ENCODE measurements at places on chromosomes 1 and 21.

DNA sequence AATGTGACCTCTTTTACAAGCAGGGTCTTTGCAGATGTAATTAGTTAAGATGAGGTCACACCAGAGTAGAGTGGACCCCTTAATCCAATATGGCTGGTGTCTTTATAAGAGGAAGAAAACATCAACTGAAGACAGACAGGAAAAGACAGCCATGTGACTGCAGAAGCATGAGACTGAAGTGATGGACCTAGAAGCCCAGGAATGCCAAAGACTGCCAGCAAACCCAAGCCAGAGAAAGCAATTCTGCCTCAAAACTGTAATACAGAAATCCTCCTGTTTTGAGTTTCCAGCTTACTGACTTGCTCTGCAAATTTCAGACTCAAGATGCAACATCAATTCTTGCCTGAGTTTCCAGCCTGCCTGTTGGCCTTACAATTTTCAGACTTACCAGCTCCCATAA is 17.3 kb downstream of the ENAH start:
- DNase-seq: no peak

DNA sequence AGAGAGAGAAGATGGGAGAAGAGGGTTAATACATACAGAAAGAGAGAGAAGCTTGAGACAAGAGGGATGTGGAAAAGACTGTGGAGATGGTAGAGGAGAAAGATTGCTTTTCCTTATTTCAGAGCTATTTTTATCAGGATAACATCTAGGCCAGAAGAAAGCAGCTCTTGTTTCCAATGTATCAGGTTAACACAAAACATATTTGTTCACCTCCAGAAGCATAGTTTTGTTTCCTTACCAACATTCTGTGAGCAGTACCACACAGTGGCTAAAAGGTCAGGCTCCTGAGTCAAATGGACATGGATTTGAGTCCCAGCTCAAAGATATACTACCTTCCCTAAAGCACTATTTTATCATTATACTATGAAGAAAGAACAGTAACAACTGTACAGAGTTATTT is 185.5 kb downstream of the DUSP10 start:
- DNase-seq: no peak

DNA sequence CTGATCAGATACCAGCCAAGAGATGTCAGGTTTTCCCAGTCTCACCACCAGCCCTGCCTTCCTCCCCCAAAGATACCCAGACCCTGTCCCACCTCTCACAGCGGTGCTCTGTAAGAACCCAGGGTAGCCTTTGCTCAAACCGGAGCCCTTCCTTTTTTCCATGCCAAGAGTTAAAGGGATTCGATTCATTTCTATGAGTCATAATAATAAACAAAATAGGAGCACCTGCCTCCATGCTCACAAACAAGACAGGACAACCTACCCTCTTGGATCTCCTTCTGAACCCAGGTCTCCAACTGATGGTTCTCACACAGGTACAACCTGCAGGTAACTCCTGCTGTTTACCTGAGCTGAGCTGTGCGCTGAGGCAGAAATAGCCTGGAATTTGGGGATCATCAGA is 5.9 kb upstream of the ATP1A2 start:
- no peak for DNase-seq

DNA sequence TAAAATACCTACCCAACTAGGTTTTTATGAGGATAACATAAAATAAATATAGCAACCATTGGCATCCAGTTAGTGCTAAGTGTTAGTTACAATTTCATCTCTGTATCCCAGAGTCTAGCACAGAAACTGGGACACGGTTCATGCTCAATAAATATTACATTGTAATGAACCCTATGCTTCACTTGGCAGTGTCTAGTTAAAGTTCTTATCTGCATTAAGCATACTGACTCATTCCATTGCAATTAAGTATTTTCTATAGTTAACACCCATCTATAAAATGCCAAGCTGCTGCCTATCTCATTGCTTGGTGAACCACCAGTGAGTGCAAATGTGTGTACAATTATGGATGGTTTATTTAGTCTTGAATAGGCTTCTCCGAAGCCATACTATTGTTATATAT is 15.2 kb downstream of the CHML start:
- no peak for DNase-seq

GRCh38 chr21:17848228-17848627 is 29.1 kb upstream of the C21orf91 start:
- DNase-seq: no peak

All from stimulated activated CD4-positive, alpha-beta T cell treated with anti-CD3 and anti-CD28 coated beads, TNF-alpha, amount 100 ng/mL, for 1 hour (primary cell).